ENCODE measurements at places on chromosomes 7 and 10. TPM values are rescaled to one million over a fixed set of nuclear protein-coding genes. Genes with fewer than 3 reads are reported as not detected.

Gene OR6V1
- not detected for total RNA-seq

Gene PNLIPRP3
- 98.2 TPM for total RNA-seq

Gene DNA2
- total RNA-seq, result 3.8 TPM

Gene NEUROG3
- total RNA-seq, result not detected

Gene CPA2
- total RNA-seq, result 0.38 TPM

Measured in mammary epithelial cell (primary cell).